ENCODE measurements at places on chromosomes 4 and X.

DNA sequence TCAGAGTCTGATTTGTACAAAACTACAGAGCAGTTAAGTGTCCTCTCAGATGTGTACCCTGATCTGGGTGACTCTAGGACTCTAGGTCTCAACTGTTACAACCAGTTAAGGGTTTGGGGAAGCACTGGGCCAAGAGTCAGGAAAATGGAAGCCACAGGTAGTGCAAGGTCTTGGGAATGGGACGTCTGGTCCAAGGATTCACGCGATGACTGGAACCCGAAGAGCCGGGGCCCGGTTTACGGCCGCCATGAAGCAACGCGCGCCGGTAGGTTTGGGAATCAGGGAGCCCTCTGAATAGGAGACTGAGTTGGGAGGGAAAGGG lies 321 bp upstream of the HPRT1 start:
- DNase-seq: no peak

DNA sequence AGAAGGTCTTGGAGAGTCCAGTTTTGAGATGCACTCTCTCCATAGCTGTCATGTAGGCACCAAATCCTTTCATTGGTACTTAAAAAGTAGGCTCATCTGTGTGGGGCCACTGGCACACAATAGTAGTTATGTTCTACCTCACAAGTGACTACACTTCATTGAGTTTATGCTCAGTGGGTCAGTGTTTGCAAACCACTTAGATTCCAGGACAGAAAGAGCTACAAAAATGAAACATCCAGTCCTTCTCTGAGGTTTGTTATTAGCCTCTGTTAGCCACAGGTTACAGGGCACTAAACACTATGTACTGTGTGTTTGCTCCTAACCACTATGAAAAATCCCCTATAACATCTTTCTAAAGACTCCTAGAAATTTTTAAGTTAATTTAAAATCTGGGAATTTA lies 13.8 kb downstream of the RAB28 start:
- no peak for DNase-seq

- DNase-seq: no peak
Measured at GRCh38 chrX:550514-550913, 80.1 kb upstream of the SHOX start.

GRCh38 chrX:1491851-1492349 lies 39.2 kb upstream of the ASMTL start:
- DNase-seq: no peak

DNA sequence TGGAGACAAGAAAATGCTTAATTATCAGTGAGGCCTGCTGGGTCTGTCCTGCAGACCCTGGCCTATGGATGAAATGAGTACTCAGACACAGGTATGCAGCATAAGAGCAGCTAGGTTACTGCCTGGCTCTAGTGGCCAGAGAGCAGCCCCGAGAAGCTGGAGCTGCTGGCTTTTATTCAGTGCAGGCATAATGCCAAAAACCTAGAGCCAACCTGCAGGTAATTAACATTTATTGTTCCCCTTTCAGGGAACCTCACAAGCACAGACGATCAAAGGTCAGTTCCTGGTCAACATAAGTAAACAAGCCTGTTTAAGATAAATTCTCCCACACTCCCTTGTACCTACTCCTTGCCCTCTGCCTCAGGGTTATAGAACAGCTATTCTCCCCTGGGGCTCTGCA lies 13.3 kb downstream of the IDS start:
- DNase-seq: no peak

- no peak for DNase-seq
Measured at GRCh38 chr4:77120886-77121508, 36.0 kb upstream of the CCNG2 start.

DNA sequence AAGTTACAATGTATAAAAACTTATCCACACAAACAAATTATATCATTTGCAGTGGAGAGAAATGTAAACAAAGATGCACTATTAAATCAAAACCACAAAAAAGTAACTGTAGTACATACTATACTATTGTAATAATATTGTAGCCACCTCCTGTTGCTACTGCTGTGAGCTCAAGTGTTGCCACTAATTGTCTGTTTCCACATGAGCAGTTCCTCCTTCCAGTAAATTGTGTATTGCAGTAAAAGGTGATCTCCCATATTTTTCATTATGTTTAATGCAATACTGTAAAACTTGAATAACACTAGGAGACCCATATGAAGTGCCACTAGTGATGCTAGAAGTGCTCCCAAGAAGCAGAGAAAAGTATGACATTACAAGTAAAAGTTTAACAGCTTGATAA lies 11.7 kb downstream of the LIN54 start:
- DNase-seq: no peak

DNA sequence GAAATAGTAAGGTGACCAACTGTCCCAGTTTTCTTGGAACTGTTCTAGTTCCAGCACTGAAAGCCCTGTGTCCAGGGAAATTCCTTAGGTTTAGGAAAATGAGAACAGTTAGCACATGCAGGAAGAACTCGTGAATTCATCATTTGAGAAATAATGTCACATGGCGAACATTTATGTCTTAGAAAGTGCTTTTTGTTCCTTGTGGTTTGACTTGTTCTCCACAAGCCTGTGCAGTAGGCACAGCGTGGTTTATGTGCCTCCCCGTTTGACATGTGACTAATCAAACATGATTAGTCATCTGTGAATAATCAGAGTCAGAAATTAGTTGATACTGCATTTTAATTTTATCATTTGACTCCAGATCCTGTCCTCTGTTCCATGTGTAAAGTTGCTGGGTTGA lies 556.0 kb upstream of the CPEB2 start:
- DNase-seq: no peak

DNA sequence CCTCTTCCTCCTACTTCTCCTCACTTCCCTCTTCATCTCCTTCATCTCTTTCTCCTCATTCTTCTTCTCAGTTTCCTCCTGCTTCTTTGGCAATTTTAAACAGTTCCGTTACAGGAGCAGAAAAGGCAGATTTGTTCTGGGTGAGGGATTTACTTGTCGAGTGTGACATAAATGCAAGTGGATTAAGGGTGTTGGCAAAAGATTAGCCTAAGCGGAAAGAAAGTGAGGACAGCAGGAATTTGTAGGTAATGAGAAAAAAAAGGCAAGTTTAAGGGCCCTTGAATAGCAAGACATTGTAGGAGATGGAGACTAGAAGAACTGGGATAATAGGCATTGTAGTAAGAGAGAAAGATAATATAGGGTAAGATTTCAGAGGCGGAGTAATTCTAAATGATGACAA lies 841.6 kb downstream of the RAPGEF2 start:
- DNase-seq: no peak

- no peak for DNase-seq
Measured at GRCh38 chr4:113781439-113782040, 20.0 kb upstream of the CAMK2D start.

- DNase-seq: no peak
Measured at GRCh38 chrX:8813036-8813435, 11.9 kb upstream of the FAM9A start.

- no peak for DNase-seq
Measured at GRCh38 chr4:66246643-66247042, 576.4 kb upstream of the EPHA5 start.
